ENCODE measurements at places on chromosomes 6 and 20.

- no peak for DNase-seq
These were observed 1.4 kb upstream of the ZNF217 start for GRCh38 chr20:53595018-53595378.

DNA sequence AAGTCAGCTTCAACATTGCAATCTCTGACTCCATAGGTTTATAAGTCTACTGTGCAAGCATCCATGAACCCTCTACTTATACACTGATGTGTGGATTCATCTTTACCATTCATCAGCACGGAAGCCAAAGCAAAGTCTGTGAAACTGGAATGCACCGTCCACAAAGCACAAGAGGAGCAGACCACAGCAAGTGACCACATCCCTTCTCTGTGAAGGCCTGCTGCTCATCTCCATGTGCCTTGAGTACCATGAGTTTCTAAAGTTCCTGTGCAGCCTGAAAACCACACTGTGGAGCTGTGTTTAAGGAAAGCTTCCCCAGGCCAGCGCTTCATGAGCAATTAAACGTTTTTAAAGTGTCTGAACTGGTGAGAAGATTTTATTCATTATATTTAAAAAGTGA is 20.0 kb downstream of the GABRR1 start:
- no peak for DNase-seq

- no peak for DNase-seq
These were observed 265.4 kb upstream of the SUPT3H start for GRCh38 chr6:45643126-45643525.

DNA sequence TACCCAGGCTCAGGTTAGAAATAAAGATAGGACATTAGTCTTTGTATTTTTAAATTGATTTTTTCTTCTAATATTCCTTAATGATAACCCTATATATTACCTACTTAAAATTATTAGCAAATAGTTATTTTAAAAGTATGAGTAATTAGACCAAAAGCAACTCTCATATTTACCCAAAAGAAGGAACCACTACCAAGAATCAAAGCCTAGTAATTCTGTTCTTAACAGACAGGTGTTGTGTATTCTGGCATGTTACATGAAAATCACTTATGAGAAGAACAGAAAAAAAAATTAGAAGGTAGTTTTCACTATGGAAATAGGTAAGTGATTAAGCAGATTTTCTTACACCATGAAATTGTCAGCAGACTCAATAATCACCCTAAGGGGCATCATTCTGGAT is 105.1 kb downstream of the ATG5 start:
- DNase-seq = no peak

- DNase-seq = no peak
These were observed 32.3 kb upstream of the HSF2 start for GRCh38 chr6:122367171-122367570.
